ENCODE measurements at places on chromosomes 3 and 15.

DNA sequence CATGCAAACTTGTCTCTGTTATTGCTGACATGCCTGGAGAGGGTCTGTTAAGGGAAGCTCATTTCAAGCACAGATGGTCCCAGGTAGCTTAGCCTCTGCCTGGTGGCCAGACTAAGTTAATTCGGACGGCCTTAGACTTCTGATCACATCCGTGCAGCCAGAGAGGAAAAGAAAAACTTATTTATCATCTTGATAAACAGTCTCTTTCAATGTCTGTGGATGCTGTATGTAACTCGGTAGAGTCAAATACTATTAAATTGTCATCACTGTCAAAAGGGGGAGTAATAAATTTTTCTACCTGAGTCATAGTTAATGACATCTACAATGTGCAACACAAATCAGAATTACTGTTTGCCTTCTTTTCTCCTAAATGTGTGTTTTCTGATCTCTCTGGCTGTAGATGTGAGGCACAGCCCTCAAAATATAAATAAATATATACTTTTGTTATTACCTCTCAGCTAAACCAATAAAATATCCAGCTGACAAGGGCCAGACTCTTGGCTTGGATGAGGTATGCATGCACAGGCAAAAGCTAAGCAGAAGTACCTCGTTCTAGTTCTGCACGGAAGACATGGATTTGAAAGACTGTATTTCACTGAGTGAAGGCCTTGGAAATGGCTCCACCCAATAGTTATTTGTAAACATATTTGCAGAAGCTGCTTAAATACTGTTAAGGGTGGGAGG lies 530.0 kb downstream of the TAFA4 start:
- no peak for DNase-seq

DNA sequence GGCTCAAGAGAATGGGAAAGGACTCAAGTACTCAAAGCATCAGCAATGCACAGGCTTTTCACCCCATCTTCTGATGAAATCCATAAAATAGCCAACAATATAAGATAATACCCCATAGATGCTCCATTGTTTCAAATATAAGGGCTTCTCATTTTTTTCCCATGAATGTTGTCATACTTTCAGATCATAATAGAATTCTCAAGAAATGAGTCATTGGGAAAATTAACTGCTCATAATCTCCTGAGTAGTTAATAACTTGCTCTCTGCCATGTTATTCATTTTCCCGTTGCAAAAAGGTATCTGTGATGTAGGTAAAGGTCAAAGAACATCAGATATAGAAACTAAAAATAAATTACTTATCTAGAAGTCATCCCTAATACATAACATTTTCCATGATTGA lies 121.9 kb downstream of the NSUN3 start:
- no peak for DNase-seq

DNA sequence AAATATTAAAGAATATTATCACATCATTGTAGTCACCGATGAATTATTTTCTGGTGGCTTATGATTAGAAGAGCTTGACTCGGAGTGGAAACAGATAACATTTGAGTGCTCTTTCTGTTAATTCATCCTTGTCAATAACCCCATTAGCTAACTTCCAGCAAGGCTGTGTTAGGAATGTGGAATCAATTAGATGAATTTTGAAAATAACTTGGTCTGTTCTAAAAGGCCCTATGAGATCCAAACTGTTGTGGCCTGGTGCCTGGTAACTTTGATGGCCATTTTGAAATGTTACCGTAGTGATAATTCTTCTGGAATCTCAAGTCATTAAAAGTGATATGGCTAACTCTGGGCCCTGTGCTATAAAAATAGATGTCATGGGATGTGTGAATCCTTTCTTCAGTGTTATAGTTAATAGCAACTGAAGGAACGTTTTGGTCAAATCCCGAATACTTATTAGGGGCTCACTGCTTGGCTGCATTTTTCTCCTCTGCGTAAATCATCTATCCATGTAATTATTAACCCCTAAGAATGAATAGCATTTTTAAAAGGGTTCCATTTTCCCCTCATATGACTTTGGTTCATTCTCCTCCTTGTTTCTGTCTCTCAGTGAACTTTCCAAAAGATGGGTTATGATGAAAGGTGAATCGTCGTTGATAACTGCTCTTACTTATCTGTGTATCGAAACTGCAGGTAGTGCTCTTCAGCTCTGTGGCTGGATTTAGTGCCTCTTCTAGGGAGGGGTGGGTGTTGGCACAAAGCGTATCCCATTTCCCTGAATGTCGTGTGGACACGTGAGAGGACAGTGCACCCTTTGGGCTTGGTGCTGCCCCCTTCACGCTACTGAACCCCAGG lies 82.7 kb downstream of the IGF1R start:
- no peak for DNase-seq

GRCh38 chr3:89072642-89073041 lies 34.8 kb upstream of the EPHA3 start:
- no peak for DNase-seq

GRCh38 chr3:60216462-60217075 lies 1034.7 kb downstream of the FHIT start:
- DNase-seq = no peak

- no peak for DNase-seq
Measured at GRCh38 chr3:196141052-196141865, 59.4 kb upstream of the TFRC start.
